ENCODE measurements at places on chromosomes 11 and 22. TPM values are rescaled to one million over a fixed set of nuclear protein-coding genes. Genes with fewer than 3 reads are reported as not detected.
A peak's percentile ranks its signal among the peaks of the same experiment; 100 is the strongest.

DNA sequence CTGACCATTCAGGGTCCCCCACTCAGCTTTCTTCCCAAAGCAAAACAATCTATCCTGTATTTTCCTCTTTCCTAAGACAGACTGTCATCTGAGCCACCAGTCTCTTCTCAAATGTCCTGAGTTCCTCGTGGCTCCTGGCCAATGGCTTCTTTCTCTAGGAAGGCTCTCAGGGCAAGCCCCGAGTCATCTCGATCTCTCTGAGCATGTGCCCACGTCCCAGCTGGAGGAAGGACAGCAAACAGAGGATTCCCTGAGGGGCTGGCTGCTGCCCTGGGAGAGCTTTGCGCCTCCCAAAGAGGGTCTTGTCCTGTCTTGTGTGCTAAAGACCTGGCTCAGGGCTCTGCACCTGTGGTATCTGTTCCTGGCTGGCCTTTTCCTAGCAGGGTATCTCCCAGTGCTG is 8.3 kb downstream of the SLC37A2 start:
- DNase-seq, result no peak

DNA sequence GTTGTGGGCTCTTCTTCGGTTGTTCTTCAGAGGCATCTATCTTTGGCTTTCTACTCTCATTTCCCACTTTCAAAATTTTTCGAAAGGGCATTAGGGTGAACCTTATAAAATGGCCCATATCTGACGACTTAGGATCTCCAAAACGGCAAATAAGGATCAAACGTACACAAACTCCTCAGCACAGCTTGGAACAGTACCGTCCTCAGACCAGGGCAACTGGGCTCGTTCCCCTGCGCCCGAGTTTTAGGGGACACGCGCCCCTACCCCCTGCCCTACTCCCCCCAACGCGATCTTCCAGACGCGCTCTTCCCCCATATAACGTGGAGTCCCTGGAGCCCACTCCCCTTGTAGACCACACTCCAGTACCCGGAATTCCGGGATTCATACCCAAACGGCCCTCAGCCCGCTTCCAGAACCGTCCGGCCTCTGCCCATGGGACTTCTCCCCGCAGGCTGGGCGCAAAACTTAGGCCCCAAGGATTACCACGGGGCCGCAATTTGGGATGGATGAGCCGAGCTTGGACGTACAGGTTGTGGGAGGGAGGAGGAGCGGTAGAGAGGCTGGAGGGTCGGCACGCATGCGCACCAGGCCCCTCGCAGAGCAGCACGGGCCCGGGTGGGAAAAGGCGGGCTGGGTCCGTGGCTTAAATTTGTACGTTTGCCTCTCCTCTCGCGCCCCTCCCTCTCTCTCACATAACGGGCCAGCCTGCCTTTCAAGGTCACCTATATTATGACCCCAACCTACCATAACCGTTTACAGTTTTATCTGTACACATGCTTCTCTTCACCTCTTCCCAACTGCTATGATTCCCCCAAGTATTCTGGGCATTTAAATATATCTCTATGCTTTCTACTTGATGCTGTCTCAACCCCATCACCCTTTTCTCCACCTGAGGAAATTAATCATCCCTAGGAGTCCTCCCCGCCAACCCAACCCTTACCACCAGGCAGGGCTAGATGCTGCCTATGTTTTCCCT is 3.4 kb downstream of the CCDC89 start:
- peak; percentile 91 for DNase-seq

- DNase-seq, result no peak
These were observed 176.1 kb upstream of the NCAM1 start for GRCh38 chr11:112785149-112785548.

DNA sequence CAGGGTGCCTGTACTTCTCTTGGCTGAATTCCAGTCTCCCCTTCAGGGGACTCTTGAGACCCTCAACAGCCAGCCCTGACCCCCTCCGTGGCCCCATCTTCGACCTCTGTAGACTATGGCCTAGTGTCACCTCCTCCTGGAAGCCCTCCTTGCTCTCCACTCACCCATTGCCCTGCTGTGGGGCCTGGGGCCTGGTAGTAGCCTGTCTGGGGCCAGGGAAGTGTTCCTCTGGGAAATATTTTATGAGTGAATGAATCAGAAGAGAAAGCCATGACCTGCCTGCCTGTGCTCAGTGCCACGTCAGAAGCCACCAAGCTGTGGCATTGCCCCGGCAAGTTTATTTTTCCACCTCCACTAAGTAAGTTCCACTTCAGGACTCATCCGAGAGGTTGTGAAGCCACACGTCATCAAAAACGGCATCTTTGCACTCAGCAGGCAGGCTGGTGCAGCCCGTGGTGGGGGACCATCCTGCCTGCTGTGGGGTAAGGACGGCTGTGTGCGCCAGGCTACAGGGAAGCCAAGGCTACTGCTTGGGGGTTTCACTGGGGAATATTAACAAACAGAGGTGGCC is 59.6 kb upstream of the PPARA start:
- peak; percentile 76 for DNase-seq

The C22orf31 gene
- total RNA-seq, result not detected

GRCh38 chr11:63459586-63459985 is 31.4 kb downstream of the PLAAT5 start:
- DNase-seq, result no peak

- peak; percentile 72 for DNase-seq
These were observed 73.0 kb downstream of the RTL6 start for GRCh38 chr22:44424867-44425693.

DNA sequence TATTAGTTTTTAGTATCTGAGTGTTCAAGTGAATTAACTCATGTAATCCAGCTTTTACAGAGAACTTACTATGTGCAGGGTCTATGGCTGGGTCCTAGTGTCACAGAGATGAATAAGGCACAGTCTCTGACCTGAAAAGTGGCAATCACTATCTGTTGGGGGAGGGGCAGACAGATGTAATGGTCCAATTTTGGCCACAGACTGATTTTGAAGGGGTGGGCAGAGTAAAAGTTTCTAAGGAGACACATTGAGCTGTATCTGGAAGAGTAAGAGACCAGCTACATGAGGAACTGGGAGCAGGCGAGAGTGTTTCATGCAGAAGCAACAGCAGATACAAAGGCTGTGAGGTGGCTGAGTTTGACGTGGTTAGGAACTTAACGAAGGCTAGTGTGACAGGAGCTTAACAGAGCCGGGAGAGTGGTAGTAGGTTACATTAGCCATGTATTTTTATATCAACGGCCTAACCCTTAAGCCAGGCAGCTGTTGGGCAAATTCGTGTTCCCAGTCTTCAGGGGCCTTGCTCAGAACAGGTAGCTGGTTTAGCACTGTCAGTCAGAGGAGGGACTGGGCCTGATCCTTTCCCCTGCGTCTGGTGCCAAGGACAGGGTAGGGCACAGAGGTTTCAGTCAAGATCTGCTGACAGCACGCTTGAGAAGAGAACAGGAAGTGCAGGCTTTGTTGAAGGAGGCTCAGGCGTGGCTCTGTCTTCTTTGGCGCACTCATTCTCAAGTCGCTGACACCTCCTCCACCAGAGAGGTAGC is 1.4 kb upstream of the STIM1 start:
- DNase-seq, result no peak

DNA sequence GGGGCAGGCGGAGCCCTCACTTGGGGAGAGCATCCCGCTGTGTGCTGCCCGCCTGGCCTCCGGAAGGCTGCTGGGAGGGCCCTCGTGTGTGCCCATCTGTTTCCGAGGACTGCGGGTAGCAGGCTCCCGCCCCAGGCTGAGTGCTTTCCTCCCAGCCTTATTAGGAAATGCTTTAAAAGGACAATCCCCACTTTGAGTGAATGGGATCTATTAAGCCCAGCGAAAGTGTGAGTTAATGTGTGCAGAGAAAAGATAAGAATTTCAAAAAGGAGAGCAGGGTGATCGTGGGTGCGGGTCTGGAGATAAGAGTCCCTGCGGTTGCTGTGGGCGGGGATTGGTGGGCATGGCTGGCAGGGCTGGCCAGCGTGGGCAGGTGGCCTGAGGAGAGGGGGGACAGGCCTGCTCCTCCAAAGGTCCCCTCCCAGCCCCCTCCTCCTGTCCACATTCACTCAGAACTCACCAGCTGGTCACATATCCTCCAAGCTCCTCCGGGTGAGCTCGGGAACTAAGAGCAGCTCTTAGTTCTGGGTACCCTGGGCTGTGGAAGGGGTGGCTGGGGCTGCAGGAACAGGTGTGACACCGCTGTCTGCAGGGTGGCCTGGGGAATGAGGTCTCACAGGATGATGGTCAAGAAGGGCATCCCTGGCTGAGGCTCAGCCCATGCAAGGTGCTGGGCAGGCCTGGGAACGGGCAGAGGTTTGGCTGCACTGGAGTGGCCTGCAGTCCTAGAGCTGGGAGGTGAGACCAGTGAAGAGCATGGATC is 1260.3 kb downstream of the BRD1 start:
- DNase-seq, result no peak

The GGT1 gene
- total RNA-seq, result 6.3 TPM

DNA sequence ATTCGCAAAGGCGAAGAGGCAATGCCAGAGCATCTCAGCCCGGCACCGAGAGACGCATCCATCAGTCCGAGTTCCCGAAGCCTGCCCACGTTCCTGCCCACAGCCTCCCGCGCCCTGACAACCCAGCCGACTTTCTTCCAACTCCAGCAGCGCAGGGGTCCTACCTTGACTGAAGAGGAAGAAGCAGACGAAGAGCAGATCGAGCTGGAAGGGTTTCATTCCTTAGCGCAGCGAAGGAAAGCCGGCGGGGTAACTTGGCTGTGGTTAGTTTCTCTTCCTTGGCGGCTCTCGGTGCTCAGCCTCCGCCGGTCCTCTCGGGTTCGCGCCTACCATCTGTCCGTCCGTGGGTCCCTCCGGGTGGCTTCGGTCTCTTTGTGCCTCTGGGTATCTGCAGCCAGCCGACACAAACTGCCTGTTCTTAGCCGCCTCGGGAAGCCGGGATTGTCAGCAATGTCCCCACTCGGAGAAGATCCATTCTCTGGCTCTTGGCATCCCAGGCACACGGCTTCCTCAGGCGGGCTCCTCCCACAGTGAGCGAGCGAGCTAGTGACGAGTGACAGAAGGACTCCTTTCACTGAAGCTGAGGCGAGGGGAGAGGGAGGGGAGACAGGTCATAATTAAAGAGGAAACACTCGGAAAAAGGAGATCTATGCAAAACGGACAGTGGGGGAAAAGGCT is at the start of gene KIRREL3:
TSS of gene KIRREL3 (minus strand) at position 480 of the 678 bp plus-strand sequence.
- DNase-seq, result no peak

The PKP3 gene
- total RNA-seq, result not detected

GRCh38 chr11:96188243-96189006 is 154.6 kb downstream of the MAML2 start:
- no peak for DNase-seq

GRCh38 chr11:70226967-70227366 is 23.9 kb downstream of the FADD start:
- no peak for DNase-seq

GRCh38 chr22:20979940-20980453 is 2.1 kb upstream of the LZTR1 start:
- DNase-seq, result no peak

DNA sequence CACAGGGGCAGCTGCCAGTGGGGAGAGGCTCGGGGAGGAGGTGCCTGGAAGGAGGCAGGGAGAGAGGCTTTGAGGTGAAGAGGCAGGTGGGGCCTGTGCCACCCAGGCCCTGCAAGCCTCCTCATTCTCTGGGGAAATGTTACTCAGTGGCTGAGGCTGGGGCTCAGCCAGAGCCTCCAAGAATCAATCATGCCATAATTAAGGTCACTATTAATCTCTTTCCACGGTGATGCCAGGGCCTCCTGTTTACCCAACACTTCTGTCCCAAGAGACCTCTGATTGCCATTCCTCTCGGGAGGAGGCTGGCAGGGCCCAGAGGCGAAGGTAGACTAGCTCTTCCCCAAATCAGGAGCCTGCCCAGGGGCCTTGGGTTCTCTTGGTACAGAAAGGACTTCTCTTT is 38.4 kb downstream of the GDPD5 start:
- DNase-seq, result no peak

DNA sequence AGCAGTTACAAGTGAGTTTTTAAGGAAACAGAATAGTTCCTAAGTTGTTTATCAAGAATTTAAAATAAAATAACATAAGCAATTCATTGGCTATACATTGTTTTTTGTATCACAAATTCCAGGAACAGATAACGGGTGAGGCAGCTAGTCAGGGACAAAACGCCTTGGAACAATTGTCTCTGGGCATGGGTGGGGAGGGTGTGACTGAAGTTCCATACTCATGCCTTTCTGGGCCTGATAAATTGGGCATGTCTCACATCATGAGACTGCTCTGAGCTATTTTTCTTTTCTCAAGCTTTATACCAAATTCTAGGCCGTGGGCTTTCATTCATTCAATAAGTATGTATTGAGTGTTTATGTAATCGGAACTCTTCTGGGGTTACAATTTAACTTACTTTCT is 21.6 kb downstream of the FOLR3 start:
- DNase-seq, result no peak

The ADM2 gene
- 0.14 TPM for total RNA-seq

Measured in posterior vena cava (tissue), 2 donors.